ENCODE measurements at places on chromosomes 4 and X.

GRCh38 chr4:87041141-87041540, 106.3 kb downstream of the AFF1 start:
- no peak for DNase-seq

DNA sequence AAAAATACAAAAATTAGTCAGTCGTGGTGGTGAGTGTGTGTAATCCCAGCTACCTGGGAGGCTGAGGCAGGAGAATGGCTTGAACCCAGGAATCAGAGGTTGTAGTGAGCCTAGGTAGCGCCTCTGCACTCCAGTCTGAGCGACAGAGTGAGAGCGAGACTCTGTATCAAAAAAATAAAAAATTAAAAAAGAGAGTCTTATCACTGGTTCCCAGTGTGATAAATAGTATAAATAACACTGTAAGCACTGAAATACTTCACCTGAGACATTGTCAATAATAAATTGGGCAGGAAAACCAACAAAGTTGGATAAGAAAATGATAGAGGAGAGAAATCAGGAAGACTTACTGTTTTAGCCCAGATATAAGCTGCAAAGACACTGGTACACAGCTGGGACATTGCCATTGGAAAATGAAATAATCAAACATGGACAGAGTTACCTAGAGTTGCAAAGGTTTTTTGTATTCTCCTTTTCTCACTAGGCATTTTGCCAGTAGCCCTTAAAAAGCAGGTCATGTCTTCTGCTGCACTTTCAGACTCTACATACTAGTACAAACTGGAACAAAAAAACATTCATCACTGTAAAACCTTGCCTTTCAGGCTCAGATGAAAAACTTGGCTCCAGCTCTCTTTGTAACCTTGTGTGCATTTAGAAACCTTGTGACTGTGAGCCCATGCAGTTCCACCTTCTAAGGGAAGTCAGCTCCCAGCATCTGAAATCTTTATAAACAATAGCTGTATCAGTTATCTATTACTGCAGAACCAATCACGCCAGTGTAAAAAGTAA, 55.0 kb upstream of the PPP1R2C start:
- DNase-seq = no peak

GRCh38 chrX:118974908-118975671, 672 bp downstream of the LONRF3 start:
- DNase-seq = peak; percentile 11

DNA sequence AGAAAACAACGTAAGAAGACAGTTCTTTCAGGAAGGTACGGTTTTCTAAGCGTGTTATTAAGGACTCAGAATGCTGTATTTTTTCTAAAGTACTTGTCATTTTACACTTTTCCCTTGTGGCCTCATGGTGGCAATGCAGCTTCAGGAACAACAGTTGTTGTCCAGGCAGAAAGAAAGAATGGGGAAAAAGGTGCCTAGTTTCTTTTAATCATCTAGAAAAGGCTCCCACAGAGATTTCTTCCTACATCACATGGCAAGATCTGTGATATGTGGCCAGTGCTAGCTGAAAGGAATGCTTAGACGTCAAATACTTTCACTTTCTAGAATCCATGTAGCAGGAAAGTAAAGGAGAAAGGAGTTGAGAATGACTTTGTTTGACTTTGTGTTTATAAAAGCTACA, 49.0 kb upstream of the TRAM1L1 start:
- no peak for DNase-seq

Measured in GF-D8 (cell line).